ENCODE measurements at places on chromosomes 6 and 20.
A peak's percentile ranks its signal among the peaks of the same experiment; 100 is the strongest.

- no peak for DNase-seq
Observed at GRCh38 chr6:9463311-9463710, 951.6 kb downstream of the TFAP2A start.

- DNase-seq = peak; percentile 28
Observed at GRCh38 chr20:46400828-46401477, 5.5 kb downstream of the ELMO2 start.

DNA sequence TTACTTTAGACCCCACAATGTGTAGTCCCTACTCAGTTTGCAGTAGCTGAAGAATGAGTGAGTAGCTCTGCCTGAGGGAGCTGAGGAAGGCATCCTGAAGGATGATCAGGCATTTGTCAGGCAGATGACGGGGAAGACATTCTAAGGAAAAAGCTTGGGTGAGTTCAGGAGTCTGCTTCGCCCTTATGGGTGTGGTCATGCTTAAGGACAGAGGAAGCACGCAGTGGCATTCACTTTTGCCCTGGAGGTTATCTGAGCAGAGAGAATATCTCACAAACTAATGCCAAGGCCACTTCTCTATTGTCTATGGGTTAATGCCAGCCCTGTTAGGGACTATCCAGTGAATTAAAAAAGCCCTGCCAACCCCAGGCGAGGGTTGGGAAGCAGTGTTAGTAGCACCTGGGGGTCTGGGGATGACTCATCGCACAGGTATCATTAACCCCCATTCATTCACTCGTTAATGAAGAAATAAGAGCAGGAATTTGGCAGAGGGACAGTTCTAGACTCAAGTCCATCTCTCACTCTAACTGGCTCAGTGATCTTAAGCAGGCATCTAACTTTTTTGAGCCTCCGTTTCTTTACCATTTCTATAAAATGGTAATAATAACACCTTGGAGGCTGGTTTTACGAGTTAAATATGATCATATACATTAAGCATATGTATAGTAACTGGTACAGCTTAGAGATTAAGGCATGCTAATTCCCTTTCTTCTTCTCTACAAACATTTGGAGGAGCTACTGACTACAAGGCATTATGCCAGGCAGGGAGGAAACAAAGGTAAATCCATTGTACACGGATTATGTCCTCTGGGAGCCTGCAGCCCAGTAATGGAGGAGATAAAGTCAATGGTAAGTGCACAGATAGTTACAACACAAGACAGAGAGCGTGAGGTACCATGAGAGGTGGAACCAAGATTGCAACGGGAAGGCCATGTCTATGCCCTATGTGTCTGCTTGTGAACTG lies 93.2 kb upstream of the AKIRIN2 start:
- no peak for DNase-seq

DNA sequence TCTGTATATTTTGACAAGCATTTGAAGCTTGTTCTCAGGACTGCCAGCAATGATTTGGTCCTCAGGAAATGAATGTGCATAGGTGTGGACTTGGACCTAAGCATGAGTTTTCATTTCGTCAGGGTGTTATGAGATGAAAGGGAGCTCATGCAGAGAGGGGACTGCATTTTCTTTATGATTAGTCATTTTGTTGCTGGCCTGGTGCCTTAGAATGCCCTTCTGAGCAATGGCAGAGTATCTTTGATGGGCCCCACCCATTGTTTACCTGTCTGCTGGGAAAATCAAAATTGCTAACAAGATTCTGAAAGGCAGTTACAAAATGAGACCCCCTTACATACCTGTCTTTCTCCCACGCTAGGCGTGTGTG lies 51.5 kb upstream of the MTHFD1L start:
- peak; percentile 40 for DNase-seq

GRCh38 chr6:76612954-76613353 lies 540.5 kb upstream of the IMPG1 start:
- DNase-seq = no peak

GRCh38 chr20:41308726-41309413 lies 8.7 kb downstream of the ZHX3 start:
- no peak for DNase-seq

DNA sequence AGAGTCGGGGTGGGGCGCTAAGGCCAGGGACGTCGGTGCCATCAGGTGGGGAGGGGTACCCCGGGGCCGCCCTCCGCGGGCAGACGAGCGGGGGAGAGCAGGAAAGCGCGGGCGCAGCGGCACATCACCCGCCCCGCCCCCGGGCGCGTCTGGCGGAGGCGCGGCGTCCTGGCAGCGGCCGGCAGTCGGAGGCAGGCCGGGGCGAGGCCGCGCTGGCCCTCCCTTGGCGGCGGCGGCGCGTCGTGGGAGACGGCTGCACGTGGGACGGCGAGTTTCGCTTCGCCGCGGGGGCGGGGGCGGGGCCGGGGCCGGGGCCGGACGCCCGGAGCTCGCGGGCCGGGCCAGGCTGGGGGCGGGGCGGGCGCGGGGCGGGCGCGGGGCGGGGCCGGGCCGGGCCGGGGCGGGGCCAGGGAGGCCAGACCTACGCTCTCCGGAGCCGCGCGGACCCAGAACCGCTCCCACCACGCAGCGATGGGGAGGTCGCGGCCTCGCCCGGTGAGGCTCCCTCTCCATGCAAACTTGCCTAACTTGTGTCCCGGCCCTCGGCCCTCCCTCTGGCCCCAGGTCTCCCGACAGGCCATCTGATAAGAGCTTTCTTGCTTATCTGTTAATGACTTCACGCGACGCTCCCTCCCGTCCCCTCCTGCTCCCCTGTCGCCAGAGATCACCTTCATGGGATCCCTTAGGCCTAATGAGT lies 12.5 kb downstream of the ITPR3 start:
- DNase-seq = peak; percentile 64

GRCh38 chr6:152110886-152111820 lies 303.7 kb downstream of the ESR1 start:
- no peak for DNase-seq

DNA sequence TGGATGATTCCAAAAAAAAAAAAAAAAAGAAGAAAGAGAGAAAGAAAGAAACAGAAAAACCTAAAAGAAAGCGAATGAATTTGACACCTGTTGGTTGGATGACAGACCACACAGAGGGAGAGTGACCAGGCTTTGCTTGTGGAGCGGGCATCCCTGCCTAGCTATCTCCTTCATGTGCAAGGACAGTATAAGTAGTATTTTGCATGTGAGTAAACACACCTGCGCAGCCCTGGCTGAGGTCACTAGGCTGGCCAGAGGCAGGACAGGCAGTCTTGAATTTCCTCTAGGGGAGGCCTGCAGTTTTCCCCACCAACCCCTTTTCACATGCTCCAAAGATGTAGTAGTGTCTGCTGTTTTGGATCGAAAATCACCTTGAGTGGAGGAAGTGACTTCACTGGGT lies 126.4 kb downstream of the CCDC170 start:
- DNase-seq = no peak

DNA sequence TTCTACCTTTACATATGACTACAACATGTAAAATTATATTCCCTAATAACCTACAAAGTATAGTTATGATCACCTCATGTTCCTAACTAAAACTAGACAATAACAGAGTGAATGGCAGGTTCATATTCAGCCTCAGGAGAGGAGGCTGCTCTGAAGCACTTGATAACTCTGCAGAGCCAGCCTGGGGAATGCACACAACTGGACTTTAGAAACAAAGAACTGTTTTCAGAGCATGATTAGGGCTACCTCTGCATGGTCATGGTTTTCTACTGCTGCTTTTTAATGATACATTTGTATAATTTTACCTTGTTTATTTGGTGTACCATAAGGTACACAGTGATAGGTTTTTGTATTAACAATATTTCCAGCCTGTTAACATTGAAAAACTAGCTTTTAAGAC lies 50.3 kb downstream of the TRPC4AP start:
- no peak for DNase-seq

DNA sequence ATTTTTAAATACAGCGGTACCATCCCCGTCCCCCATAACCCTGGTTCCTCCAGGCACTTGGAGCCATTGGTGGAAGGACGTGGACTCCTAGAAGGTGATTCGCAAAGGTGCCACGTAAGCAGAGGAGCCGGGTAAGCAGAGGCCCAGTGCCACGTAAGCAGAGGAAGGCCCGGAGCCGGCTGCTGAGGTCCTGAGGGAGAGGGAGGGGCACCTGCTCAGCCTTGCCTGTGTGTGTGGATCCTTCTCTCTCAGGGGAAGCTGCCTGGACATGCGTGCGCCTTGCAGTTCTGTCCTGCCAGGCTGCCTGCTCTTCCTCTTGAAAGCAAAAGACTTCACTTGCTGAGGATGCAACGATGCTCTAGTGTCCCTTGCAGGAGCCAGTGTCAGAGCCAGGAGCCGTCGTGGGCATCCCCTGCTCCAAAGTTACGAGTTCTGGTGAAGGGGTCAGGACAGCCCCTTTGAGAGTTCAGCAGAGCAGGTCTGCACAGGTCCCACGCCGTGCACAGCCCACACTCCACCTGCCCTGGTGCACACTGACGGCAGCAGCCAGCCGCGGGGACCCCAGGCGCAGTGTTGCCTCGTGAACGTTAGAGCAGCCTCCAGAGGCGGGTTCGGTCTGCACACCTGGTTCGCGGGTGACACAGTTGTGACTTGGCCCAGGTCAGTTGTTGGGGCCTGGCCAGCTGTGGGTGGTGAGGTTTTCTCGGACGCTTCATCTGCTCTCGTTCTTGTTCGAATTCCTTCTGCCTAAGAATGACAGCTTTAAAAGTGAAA lies 1.9 kb upstream of the NKAIN4 start:
- DNase-seq = no peak

Measured in activated T-cell treated with anti-CD3 and anti-CD28 coated beads, Interleukin-2, amount 50 U/mL, for 72 hours (primary cell).